ENCODE measurements at places on chromosomes 1 and 21.

- DNase-seq = peak; percentile 73
Measured at GRCh38 chr1:37477198-37477931, 3.0 kb downstream of the ZC3H12A start.

DNA sequence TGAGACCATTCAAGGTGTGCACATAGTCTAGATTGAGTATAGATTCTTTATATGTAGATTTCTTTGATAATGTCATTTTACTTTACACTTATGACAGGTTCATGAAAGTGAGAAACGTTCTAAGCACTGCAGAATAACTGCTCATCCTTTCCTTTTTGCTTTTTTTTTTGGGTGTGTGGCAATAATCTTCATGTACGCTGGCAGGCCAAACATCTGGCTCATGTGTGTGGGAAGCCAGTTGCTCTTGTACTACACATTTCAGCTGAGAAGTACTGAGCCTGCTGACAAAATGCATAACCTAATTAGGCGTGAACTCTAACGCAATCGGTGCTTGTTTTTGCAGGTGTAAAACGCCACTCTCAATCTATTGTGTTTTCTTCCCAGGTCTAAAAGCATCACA is 350.8 kb upstream of the KAZN start:
- no peak for DNase-seq

GRCh38 chr1:157113106-157113505 is 13.5 kb upstream of the ETV3L start:
- no peak for DNase-seq

- DNase-seq = no peak
Measured at GRCh38 chr1:84876353-84876752, 16.7 kb downstream of the LPAR3 start.

GRCh38 chr1:178643831-178644230 is 81.2 kb upstream of the RALGPS2 start:
- no peak for DNase-seq

DNA sequence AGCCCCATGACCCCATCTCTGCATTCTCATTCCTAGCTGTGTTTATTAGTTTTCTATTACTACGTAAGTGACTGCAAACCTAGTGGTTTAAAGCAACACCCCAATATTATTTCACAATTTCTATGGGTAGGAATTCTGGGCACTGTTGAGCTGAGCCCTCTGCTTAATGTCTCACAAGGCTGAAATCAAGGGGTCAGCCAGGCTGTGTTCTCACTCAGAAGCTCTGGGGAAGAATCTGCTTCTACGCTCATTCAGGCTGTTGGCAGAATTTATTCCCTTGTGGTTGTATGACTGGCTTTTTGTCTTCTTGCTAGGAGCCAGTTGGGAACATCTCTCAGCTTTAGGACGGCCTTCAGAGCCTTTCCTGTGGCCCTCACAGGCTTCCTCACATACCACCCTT is 181.0 kb downstream of the GIPC2 start:
- DNase-seq = no peak

DNA sequence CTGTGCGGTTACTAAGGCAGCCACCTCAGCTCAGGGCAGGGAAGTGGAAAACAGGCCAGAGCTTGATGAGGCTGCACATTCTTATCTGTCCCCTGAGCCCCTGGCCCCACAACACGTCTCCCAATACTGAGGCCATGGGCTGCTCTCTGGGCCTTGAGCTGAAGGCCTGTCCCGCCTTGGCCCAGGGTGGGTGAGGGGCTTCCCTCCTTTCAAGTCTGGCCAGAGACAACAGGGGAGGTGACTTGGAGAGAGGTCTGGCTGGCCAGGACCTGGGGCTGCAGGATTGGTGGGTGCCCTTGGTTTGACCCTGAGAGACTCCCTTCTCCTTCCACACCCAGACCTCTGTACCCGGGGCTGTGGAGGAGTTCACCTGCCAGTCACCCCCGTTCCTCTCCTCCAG is 563.8 kb downstream of the PTPRU start:
- DNase-seq = no peak

- no peak for DNase-seq
Measured at GRCh38 chr21:40689840-40690360, 157.1 kb downstream of the DSCAM start.

- DNase-seq = no peak
Measured at GRCh38 chr1:196115646-196116045, 492.6 kb downstream of the KCNT2 start.

GRCh38 chr1:98669355-98670296 is 8.1 kb downstream of the SNX7 start:
- no peak for DNase-seq

DNA sequence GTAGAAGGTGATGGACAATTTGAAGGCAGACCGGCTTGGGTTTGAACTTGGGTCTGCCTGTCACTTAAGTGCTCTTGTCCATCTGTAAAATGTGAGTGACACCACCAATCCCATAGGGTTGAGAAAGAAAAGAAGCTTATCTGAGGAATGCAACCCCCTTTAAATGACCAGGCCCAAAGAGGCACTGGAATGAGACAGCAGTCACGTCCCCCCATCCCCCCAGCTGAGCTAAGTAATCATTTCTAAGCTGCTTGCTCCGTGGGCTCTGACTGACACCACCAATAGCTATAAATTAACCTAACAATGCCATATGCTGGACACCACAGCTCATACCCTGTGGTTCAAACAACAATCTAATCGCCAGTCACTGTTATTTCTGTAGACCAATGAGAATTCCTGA is 15.1 kb downstream of the LCA5L start:
- no peak for DNase-seq
